T-helper 17 cell (primary cell): ENCODE measurements at places on chromosomes 7 and 10.

- no peak for DNase-seq
Observed at GRCh38 chr7:28389504-28390395, 22.6 kb upstream of the CREB5 start.

GRCh38 chr10:22320591-22321155 is at the start of gene BMI1:
BMI1 (plus strand) TSS chr10:22321099; CDS start chr10:22326450, 5,351 bp downstream.
- DNase-seq: peak; percentile 44

DNA sequence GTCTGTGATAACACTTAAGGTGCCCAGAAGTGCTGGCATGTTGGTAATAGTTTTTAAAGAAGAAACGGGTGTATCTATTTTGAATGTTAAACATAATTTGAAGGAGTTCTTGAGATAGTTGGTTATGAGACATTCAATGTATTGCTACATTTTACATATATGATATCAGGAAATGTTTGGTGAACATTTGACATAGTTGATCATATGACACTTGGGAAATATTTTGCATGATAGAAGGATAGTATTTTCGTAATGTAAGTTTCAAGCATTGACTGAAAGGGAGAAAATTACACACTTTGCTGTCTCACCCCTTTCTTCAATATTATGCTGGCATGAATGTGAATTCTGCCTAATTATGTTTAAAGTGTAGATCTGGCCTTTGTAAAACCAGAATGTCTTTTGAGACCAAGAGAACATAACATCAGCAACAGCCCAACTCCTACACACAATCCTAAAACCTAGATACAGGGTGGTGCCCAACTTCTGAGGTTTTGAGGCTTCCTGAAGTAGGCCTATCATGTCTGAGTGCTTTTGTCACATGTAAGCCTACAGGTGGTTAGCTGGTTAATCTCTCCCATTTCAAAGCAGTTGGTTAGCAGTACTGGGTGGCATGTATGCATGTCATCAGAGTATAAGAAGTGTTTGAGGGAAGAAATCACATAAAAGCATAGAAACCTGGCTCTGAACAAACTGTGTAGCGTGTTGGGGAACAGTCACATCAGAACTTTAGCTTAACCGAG is 2.1 kb downstream of the ADD3 start:
- peak; percentile 19 for DNase-seq

- no peak for DNase-seq
Observed at GRCh38 chr7:51075681-51076580, 240.7 kb downstream of the COBL start.

DNA sequence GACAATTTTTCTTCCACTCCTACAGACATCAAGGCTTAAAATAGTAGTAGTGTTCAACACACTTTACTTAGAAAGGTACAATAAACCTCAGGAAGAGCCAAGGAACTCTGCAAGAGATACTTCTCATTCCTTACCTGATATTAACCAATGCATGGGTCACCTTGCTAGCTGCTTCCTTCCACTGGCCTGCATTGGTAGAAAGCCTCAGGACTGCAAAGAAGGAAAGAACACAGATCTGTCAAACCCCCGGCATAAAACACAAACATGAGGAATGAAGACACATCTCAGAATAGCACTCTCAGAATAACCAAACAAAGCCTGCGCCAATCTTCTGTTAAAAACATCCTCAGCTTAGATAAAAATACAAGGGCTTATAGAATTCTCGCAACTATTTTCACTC is 96.1 kb upstream of the KCNIP2 start:
- DNase-seq: no peak

GRCh38 chr7:95556777-95557176 is 39.5 kb downstream of the PDK4 start:
- DNase-seq: no peak

DNA sequence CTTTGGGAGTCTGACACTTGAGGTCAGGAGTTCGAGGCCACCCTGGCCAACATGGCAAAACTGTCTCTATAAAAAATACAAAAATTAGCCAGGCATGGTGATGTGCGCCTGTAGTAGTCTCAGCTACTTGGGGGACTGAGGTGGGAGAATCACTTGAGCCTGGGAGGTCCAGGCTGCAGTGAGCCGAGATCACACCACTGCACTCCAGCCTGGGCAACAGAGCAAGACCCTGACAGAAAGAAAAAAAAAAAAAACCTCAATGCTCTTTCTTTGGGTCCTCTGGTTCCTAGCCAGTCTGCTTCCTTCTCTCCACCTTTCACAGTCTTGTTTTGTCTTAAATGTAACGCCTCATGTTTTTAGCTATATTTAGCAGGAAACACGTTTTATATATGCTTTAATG is 9.4 kb downstream of the OGDH start:
- no peak for DNase-seq

- no peak for DNase-seq
Observed at GRCh38 chr7:21497072-21497471, 45.8 kb upstream of the DNAH11 start.

DNA sequence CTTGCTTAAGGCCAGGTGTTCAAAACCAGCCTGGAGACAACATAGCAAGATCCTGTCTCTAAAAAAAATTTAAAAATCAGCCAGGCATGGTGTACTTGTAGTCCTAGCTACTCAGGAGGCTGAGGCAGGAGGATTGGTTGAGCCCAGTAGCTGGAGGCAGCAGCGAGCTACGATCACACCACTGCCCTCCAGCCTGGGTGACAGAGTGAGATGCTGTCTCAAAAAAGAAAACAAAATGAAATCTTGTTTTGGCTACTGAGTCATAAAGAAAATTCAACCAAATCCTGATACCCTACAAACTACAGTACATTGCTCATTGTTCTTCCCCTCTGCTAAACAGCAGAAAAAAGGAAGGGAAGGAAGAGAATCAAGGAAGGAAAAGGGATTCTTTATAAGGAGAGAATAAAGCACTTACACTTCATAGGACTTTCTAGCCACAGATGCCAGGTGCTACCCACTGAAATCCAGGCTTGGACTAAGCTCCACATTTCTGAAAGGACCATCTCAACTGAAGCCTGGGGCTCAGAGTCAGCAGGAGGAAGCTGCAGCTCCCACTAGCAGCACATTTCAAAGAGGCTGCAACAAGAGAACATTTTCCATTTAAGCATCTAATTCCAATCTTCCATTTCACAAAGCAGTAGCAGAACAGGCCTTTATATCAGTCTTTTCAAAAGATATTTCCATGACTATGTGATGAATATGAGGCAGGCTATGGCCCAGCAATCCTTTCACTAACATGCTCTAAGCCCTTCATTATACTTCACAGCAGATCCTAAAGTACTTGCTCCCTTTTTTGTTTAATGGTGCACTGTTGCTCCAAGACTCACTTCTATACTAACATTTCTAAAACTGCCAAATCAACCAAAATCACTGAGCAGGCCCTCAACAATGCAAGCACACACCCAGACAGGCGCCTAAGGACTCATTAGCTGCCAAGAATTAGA is 13.5 kb downstream of the TNPO3 start:
- no peak for DNase-seq

DNA sequence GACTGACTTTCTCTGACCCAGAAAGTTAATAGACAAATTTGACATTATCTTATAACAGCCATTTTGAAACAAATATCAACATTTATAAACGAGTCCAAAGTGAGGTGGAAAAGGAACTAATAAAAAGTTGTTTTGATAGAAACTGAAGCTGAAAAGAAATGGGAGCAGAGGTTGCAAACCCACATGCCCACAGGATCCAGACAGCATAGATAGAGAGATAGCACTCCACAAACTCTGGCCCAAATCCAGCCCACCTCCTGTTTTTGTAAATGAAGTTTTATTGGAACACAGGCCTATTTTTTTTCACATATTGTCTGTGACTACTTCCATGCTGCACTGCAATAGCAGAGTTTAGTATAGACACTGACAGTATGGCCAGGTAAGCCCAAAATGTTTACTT is 171.9 kb downstream of the PRKG1 start:
- no peak for DNase-seq

GRCh38 chr10:128526791-128527375 is 400.7 kb upstream of the MKI67 start:
- DNase-seq: no peak

DNA sequence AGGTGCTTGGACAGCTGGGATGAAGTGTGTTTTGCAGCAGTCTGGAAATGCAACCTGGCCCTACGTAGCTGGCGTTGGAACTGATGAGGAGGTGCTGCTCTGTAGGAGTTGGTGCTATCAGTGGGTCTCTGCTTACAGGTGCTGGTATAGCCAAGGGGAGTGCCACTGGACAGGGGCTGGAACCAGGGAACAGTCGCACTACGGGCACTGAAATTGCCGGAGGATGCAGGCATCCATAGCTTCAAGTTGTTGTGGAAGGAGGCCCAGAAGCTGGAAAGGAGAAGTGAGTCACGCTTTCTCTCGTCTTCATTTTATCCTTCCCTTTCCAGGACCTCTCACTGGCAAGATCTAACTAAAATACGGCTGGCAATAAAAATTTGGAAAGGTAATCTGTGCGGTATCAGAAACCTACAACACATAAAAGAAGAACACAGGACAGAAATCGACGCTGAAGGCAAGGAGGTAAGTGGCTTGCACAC is 25.8 kb downstream of the MACC1 start:
- DNase-seq: no peak

- DNase-seq: no peak
Observed at GRCh38 chr7:1029637-1030443, 14.5 kb upstream of the GPR146 start.

GRCh38 chr7:17946591-17946990 is 6.3 kb upstream of the SNX13 start:
- DNase-seq: no peak

DNA sequence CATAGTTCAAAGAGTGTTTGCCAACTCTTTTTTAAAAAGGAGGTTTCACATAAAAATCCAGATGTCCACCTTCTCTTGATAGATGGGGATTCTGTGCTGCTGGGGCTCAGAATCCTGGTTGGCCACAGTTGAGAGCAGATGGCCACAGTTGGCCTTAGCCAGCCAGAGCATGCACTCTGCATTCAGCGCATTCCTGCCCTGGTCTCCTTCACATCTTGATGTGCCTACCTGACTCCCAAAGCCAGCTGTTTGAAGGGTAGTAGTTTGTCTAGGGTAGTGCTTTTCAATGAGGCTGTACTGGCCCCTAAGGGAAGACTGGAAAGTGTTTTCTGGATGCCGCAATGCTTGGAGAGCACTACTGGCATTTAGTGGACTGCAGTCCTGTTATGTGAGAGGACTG is 208.1 kb upstream of the HDAC9 start:
- DNase-seq: no peak

DNA sequence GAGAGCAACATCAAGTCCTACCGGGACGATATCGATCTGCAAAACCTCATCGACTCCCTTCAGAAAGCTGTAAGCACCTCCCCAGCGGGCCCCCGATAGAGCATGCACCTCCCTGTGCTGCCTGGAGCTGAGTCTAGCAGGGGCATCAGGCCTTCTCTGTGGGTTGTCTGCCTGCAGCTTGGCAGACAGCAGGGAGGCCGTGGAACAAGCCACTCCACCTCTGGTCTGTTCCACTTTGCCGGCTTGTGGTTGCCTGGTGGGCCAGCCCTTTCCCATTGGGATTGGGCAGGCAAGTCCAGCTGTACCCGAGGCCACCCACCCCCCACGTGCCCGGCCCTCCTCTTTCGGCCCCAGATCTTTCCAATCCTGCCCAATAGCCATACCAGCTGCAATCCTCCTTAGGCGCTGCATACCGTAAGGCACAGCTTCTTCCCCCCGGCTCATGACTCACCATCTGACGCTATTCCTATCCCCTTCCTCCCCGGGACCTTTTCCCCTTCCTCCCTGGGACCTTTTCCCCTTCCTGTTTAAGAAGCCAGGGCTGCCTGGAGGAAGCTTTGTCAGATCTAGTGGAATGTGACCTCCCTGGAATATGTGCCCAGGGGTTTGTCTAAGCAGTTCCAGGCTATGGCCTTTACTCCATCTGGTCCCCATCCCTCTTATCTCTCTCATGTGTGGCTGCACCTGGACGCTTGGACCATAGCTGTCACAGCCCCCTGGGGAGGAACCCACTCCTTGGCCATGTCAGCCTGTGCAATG is 28.1 kb upstream of the SH2D4B start:
- no peak for DNase-seq

GRCh38 chr10:21953585-21954057 is 49.9 kb downstream of the DNAJC1 start:
- no peak for DNase-seq

GRCh38 chr7:75875113-75876080 is 3.4 kb upstream of the RHBDD2 start:
- no peak for DNase-seq

GRCh38 chr10:116296291-116296721 is 23.3 kb upstream of the GFRA1 start:
- no peak for DNase-seq

GRCh38 chr7:116583653-116584052 is 58.8 kb downstream of the CAV1 start:
- no peak for DNase-seq

- DNase-seq: no peak
Observed at GRCh38 chr10:88110355-88110754, 246.9 kb downstream of the PTEN start.

DNA sequence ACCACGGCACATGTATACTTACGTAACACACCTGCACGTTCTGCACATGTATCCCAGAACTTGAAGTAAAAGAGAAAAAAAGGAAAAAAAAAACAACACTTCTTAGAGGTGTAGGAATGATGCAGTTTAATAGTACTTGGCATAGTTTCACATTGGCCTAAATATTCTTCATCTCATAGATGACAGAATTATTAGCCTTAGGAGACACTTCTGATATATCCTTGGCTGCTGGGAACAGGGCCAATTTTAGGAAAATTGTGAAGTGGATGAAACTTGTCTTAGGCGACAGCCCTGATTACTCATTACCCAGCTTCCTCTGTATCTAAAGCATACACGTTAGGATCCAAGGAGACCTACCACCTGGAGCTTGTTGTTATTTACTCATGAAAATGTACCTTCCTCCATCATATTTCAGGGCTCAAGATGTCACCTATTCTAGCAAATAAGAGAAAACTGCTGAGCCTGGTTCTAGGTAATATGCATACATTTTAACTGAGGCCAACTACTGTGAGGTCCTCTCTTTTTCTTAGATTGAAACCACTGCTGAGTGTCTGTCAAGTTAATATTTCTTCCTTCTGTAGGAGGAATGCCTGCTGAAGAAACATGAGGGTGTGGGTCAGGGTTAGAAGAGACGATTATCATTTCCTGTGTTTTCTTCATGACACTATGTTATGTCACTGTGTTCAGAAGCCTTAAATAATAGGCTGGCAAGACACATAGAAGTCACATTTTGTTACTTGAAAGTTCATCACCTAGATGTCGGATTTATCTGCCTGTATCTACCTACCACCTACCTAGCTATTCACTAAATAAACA is 44.3 kb downstream of the CPED1 start:
- DNase-seq: no peak

DNA sequence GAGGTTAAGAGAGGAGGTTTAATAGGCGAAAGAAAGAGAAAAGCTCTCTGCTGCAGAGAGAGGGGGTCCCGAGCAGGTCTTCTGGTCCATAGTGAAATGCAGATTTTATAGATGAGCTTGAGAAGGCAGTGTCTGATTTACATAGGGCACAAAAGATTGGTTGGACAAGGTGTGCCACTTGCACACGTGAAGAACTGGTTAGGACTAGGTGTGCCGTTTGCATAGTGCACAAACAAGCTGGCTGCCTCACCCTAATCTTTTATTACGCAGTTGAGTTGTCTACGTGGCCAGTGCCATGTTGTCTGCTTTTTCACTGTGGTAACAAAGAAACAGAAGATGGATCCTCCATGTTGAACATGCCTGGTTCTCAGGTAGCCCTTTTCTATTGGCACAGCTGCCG is 82.6 kb downstream of the AMPH start:
- no peak for DNase-seq

- DNase-seq: no peak
Observed at GRCh38 chr10:33800545-33800944, 466.1 kb upstream of the NRP1 start.
